Suppressor macrophage (primary cell): ENCODE measurements at places on chromosomes 5 and 9.
A peak's percentile ranks its signal among the peaks of the same experiment; 100 is the strongest.

GRCh38 chr5:65161655-65162054 lies 320.1 kb downstream of the ADAMTS6 start:
- no peak for DNase-seq

- DNase-seq, result no peak
Observed at GRCh38 chr9:120692901-120693699, 21.2 kb downstream of the MEGF9 start.

GRCh38 chr5:81740758-81741157 lies 10.1 kb downstream of the SSBP2 start:
- DNase-seq, result no peak

DNA sequence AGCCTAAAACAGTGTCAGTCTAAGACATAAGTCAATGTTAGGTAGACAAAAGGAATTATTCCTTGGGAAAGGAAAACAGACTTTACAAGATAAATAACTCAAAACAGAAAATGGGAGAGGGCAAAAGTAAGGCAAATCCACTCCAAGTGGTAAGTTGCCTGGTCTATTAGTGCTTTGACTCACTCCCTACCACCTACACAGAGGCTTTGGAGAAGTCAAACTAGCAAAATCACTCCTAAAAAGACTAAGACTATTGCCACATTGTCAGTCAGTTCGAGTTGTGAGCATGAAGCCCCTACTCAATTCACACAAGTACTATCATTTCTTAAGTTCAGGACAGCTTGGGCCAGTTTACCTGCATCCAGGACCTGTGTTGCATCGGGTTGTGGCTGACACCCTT lies 5.2 kb upstream of the ZBTB6 start:
- peak; percentile 46 for DNase-seq

DNA sequence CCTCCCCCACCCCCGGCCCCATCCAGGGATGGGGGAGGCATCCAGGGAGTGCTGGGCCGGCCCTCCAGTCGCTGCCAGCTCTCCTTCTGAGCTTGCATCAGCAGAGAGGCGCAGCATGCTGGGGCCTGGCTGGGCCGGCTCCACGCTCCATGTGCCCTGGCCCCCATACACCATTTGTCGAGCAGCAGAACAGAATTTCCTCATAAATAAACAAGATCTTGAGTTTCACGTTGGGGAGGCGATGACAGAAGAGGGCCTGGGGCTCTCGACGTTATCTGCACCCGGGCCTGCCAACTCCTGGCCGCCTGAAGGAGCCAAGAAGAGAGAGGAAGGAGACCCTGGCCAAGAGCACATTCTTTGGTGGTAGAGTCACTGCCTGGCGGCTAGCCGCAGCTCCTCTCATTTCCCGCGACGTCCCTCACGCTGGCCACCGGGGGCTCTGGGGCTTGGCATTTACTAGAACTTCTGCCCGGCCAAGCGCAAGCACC lies 177.0 kb downstream of the FGF18 start:
- no peak for DNase-seq

- DNase-seq, result no peak
Observed at GRCh38 chr5:126104951-126105350, 318.3 kb upstream of the GRAMD2B start.
